Stimulated activated naive CD4-positive, alpha-beta T cell treated with Interleukin-2 at 50 U/mL for 16 hours (primary cell): ENCODE measurements at places on chromosomes 12 and 14.

- no peak for DNase-seq
These were observed 154.9 kb downstream of the CHST11 start for GRCh38 chr12:104611671-104612070.

GRCh38 chr12:14262771-14263511 lies 102.5 kb upstream of the ATF7IP start:
- DNase-seq: no peak

DNA sequence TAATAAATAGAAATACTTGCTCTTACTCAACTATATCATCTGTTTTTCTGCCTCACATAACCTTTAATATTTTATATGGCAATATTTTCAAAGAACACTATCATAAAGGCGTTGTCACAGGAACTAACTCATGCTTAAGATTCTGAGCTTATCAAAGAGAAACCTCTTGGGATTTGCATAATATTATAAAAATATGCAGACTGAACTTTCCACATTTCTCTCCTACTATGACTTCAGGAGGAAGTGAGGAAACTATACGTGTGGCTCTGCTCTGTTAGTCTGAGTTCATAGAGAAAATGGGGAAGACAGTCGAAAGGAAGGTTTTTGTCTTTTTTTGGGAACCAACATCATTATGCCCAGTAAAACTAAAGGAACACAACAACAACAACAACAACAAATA lies 124.7 kb downstream of the GARIN6 start:
- DNase-seq: no peak

DNA sequence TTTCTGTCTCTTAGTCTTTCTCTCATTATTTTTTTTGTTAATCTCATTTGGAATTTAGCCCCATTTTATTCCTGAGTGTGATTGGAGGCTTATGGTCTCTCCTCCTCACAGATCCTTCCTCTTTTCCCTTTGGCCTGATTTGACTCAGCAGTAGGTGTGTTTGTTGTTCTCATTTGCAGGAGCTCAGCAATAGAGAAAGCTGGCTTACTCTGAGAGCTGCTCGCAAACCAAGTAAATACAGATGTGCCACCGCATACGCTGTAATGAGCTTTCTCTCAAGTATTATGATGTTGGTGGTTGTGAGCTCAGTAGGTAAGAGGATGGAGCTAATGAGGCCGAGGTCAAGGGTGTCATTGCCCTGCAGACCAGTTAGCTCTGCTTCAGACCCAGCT lies 206.5 kb downstream of the ETV6 start:
- no peak for DNase-seq

DNA sequence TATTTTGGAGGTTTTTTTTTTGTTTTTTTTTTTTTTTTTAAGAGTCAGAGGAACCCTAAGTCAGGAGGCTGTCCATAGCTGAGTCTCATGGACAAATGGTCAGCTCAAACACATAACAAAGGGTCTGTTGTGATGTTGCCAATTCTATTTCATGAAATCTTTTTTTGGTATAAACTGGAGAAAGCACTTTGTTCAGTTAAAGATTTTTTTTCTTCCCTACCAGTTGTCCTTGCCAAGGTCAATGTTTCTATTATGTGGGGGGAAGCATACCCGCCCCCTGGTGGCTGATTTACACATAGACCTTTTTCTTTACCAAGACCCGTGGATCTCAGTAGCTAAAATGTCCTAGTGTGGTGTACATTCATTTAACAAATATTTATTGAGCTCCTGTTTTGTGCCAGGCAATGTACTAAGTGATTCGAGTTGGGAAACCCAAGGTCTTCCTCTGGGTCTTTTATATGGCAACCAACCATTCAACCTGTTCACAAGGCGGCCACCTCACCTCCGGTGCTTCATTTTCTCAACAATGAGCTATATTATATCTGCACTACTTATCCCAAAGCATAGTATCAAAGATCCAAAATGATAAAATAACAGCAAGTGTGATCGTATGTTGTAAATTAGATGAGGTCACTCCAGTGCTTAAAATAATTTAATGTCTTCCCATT lies 214.5 kb downstream of the PAH start:
- no peak for DNase-seq

- no peak for DNase-seq
These were observed 4.4 kb upstream of the HOXC9 start for GRCh38 chr12:53995378-53996239.
